Left colon (tissue), 2 donors: ENCODE measurements at places on chromosomes 1 and 21.

- DNase-seq = no peak
Observed at GRCh38 chr1:46657775-46658174, 10.4 kb downstream of the ATPAF1 start.

DNA sequence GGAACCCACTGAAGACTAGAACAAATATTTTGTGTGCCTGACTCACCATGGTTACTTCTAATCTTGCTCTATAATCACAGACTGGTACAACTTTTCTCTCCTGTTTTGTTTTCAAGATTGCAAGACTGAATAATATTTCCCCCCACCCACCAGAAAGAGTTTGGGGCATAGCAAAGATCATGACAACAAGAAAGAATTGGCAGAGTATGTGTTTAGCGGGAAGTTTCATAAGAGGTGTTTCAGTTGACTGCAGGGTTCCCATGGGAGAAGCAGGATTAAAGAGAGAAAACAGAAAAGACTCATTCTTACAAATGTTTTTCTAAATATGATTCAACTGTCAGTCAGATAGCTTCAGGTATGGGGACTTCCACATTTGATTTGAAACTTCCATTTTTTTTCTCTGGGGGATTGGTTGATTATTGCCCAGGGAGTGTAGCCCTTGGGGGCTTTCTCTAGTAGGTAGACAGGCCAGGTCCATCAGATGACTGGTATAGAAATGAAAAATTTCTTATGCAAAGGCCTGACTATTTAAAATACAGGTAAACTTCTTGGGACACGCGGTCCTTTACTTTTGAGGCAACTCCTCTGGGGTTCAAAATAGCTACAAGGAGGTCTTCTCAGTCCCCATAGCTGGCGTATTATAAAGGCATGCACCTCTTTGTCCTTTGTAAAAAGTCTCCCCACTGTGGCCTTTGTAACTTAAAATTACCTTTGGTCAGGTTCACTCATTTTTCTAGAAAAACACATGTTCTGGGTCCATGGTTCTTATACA is 13.9 kb downstream of the OR14I1 start:
- no peak for DNase-seq

- no peak for DNase-seq
Observed at GRCh38 chr1:6538956-6539355, 15.4 kb downstream of the NOL9 start.

GRCh38 chr1:52955129-52955970 is 28.3 kb downstream of the SCP2 start:
- DNase-seq = no peak

DNA sequence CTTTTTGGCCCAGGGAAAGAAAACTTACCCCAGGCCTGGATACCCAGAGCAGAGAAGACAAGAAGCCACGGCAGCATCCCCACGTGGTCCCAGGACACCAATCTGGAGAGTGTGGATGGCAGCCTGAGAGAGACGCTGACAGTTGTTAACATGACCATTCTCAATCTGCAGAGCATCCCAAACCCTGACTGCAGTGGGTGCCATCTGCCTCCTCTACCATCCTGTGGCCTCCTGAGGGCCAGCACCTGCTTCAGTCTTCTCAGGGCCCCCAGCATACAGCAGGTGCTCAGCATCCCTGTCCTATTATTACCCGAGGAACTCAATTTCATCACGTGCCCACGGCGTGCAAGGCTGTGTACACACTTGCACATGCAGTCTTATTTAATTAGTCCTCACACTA is 785 bp downstream of the PGLYRP4 start:
- no peak for DNase-seq

GRCh38 chr1:40659649-40659947 is 5.9 kb downstream of the RIMS3 start:
- no peak for DNase-seq

GRCh38 chr21:38984982-38985567 is 179.3 kb downstream of the ETS2 start:
- no peak for DNase-seq

DNA sequence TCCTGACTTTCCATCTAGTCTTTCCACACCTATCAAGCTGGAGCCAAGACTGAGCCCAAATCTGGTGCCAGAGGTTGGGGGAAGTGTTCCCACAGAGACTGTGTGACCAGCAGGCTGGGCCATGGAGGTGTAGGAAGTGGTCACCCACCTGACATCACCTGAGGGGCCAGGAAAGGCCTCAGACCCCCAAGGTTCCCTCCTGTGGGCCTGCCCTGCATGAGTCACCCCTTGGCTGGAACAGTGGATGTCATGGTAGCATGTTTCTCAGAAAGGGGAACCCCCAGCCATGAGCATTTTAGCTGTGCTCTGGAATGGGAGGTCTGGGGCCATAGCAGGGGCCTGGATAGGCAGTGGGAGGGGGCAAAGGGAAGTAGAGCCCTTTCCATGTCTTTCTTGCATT is 5.7 kb upstream of the TNFRSF8 start:
- DNase-seq = no peak

- no peak for DNase-seq
Observed at GRCh38 chr1:231032963-231033362, 7.1 kb downstream of the FAM89A start.

- DNase-seq = no peak
Observed at GRCh38 chr1:208565756-208566440, 321.7 kb upstream of the PLXNA2 start.

DNA sequence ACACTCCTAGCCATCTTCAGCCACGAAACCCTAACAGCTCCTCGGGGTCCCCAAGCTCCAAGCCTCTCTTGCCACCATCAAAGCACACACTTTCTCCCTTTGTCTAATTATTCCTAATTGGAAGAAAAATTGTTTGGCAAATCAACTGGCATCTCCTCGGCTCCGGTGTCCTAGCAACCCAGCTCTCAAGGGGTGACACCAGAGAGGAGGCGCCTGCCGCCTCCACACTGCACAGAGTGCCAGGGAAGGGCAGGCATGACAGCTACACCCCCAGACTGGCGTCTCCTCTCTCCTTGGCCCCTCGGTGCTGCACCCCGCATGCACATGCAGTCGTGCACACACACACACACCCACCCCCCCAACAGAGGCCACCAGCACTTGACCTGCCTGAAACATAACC is 18.2 kb upstream of the GJB5 start:
- DNase-seq = no peak

GRCh38 chr1:20074725-20075171 is 4.8 kb downstream of the PLA2G5 start:
- DNase-seq = no peak

- DNase-seq = no peak
Observed at GRCh38 chr21:31258073-31258472, 86.0 kb downstream of the TIAM1 start.

DNA sequence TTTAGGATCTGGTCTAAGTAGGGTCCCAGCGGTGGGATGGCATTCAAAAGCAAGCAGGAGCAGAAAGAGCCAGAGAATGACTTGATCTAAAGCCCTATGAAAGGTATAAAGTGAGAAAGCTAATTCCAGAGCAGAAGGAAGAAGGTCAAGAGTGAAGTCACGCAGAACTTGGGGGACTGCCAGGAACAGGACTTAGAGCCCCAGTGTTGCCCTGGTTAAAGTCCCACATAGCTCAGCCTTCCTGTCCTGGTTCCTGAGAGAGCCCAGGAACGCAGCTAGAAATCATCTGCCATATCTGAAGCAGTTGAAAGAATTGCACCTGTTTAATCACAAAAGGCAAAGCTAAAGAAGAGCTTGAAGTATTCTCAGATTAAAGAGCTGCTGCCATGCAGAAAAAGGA is 160.6 kb upstream of the ATP1B1 start:
- peak; percentile 70 for DNase-seq

DNA sequence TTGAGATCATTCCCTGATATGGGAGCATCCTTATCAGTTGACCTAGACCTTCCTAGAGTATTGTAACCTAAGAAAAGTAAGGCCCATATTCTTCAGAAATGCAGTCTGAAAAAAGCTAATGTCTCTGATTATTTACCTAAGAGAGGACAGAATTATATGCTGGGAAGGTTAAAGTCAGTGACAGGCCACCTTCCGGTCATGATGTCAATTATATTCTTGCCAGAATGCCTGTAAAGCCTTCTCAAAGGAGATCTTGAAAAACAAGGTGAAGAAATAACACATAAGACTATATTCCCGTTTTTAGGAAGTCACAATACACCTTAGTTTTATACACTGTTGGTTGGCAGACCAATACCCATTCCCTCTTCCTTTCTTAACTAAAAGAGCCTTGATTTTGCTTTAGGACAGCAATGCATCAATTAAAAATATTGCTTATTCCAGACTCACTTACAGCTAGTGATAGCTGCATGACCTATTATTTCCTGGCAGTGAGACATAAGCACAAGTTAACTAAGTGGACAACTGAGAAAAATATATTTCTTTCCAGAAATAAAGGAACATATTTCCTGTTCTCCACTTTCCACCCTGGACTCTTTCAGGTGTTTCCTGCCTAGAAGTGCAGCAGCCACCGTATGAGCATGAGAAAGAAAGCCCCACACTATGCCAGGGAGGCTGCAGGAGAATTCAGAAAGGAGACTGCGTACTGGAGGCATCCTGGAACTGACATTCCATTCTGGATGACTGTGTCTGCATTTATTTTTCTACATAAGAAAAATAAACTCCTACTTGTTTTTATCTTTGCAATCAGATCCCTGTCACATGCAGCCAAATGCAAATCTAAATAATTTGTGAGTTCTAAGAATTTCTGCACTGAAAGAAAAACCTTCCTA is 332.9 kb upstream of the PTBP2 start:
- no peak for DNase-seq

- DNase-seq = no peak
Observed at GRCh38 chr1:94552071-94552586, 10.6 kb upstream of the F3 start.

DNA sequence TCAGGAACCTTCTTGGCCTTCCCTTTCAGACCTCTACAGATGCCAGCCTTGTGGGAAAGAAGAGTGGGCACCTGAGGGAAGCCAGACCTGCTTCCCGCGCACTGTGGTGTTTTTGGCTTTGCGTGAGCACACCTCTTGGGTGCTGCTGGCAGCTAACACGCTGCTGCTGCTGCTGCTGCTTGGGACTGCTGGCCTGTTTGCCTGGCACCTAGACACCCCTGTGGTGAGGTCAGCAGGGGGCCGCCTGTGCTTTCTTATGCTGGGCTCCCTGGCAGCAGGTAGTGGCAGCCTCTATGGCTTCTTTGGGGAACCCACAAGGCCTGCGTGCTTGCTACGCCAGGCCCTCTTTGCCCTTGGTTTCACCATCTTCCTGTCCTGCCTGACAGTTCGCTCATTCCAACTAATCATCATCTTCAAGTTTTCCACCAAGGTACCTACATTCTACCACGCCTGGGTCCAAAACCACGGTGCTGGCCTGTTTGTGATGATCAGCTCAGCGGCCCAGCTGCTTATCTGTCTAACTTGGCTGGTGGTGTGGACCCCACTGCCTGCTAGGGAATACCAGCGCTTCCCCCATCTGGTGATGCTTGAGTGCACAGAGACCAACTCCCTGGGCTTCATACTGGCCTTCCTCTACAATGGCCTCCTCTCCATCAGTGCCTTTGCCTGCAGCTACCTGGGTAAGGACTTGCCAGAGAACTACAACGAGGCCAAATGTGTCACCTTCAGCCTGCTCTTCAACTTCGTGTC is 995 bp upstream of the ZBTB48 start:
- no peak for DNase-seq

- DNase-seq = no peak
Observed at GRCh38 chr21:14582934-14583628, 37.0 kb upstream of the SAMSN1 start.

DNA sequence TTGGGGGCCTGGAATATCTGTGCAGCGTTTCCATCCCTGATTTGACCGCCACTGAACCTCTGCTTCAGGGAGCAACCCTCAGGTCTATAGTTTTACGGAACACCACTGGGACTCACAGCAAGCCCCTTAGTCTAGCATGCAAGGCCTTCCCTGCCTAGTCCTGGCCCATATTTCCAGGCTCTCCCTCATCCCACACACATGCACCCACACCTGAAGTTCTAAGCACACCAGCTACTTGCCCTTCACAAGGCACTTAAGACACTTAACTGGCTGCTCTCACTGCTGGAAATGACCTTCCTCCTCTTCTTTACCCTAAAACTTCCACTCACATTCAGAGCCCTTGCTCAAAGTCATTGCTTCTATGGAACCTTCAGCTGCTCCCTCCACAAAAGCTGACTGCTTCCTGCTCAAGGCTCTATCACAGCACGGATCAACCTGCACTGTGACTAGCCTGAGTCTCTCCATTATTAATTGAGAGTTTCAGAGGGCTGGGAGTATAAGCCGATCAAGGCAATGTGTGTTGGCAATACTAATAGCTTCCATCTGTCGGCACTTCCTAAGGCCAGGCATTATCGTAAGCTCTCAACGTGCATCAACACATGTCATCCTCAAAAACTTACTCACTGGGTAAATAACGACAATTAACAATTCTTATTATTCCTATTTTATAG is 84.3 kb downstream of the RRAGC start:
- DNase-seq = no peak

DNA sequence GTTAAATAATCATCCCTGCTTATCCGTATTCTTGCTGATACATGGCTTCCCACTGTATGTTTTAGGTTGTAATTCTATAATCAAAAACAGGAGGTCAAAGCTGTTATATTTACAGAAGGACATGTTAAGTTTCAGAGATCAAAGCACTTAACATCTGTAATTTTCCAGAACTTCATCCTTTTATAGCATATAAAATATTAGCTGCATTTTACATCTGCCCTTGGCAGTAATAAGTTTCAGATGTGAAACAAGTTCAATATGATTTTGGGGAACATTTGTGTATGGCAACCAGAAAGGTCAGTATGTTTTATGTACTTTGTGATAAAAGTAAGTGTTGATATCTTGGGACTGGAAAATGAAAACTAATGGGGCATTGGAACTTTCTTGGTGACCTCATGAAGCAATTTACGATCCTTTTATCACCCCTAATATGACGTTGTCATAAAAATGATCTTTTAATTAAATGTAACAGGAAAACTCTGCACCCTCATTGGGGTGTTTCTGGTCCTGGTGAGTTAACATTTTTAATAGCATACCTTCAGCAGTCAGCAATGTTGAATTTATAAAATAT is 449.6 kb downstream of the GPATCH2 start:
- no peak for DNase-seq

- DNase-seq = no peak
Observed at GRCh38 chr1:185719021-185719420, 15.2 kb upstream of the HMCN1 start.

GRCh38 chr1:201562257-201562656 is 23.3 kb downstream of the NAV1 start:
- no peak for DNase-seq
